ENCODE measurements at places on chromosomes 7 and 10. TPM values are rescaled to one million over a fixed set of nuclear protein-coding genes. Genes with fewer than 3 reads are reported as not detected.

Gene CDHR3
- total RNA-seq, result 13.9 TPM

Gene TBXAS1
- total RNA-seq, result 19.6 TPM

DNA sequence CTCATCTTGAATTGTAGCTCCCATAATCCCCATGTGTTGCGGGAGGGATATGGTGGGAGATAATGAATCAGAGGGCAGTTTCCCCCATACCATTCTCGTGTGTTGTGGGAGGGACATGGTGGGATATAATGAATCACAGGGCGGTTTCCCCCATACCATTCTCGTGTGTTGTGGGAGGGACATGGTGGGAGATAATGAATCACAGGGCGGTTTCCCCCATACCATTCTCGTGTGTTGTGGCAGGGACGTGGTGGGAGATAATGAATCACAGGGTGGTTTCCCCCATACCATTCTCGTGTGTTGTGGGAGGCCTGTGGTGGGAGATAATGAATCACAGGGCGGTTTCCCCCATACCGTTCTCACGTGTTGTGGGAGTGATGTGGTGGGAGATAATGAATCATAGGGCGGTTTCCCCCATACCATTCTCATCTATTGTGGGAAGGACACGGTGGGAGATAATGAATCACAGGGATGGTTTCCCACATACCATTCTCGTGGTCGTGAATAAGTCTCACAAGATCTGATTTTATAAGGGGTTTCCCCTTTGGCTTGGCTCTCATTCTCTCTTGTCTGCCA, 271.0 kb downstream of the MAD1L1 start:
- peaks cover 2% of the 10 kb centered on the region for H3K36me3 ChIP-seq
- peaks cover 3% of the 10 kb centered on the region for H3K4me1 ChIP-seq
- H3K27me3 ChIP-seq, result no peaks in the 10 kb centered on the region
- peak; percentile 2 for DNase-seq

- peaks cover 2% of the 10 kb centered on the region for H3K36me3 ChIP-seq
- no peak for DNase-seq
- peaks cover 52% of the 10 kb centered on the region for H3K27me3 ChIP-seq
- no peak overlapping the region for H3K27ac ChIP-seq
- no peak overlapping the region for H3K4me3 ChIP-seq
- peaks cover 2% of the 10 kb centered on the region for H3K4me1 ChIP-seq
These were observed 3.1 kb upstream of the RBP4 start for GRCh38 chr10:93604146-93604545.

DNA sequence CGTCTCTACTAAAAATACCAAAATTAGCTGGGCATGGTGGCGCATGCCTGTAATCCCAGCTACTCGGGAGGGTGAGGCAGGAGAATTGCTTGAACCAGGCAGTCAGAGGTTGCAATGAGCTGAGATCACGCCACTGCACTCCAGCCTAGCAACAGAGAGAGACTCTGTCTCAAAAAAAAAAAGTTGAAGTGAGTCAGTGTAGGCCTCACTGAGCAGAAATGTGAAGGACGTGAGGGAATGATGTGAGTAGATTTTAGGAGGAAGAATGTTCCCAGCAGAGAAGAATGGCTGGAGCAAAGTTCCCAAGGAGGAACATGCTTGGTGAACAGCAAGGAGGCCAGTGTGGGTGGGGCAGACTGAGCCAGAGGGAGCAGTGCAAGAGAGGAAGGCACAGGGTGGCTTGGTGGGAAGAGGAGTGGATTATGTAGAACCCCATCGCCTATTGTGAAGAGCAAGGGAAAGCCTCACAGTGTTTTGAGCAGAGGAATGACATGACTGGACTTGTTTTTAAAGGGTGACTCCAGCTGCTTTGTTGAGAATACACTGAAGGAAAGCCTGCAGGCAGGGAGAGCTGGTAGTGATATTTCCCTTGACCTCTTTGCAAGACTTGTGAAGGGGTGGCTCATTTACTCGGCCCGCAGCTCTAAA, 708.7 kb downstream of the SUGCT start:
- H3K27me3 ChIP-seq, result no peaks in the 10 kb centered on the region
- no peak overlapping the region for H3K4me3 ChIP-seq
- no peaks in the 10 kb centered on the region for H3K36me3 ChIP-seq
- DNase-seq, result no peak
- no peaks in the 10 kb centered on the region for H3K4me1 ChIP-seq

DNA sequence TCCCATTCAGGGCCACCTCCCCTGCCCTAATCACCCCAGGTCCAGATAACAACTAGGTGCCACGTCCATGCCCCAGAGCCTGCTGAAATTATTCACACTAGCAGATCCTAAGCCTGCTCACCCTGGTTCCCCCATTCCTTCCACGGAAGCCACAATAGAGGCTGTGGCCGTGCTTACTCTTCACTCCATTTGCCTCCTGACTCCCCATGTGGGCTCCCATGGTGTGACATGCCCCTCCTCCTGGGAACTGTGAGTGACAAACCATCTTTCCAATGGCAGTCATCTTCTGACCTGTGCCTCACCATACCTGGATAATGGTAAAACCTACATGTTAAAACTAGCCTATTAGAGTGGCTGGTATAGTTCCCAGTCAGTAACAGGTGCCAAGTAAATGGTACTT, 216.2 kb upstream of the PRKCQ start:
- peaks cover 2% of the 10 kb centered on the region for H3K36me3 ChIP-seq
- H3K27ac ChIP-seq, result no peak overlapping the region
- no peak overlapping the region for H3K4me3 ChIP-seq
- H3K27me3 ChIP-seq, result peaks cover 26% of the 10 kb centered on the region
- no peaks in the 10 kb centered on the region for H3K4me1 ChIP-seq

- H3K27ac ChIP-seq, result no peak overlapping the region
- DNase-seq, result no peak
- H3K36me3 ChIP-seq, result no peaks in the 10 kb centered on the region
- peaks cover 5% of the 10 kb centered on the region for H3K4me1 ChIP-seq
- H3K27me3 ChIP-seq, result peaks cover 40% of the 10 kb centered on the region
These were observed 214.4 kb downstream of the CCSER2 start for GRCh38 chr10:84542522-84543490.

GRCh38 chr10:68598978-68599770, 39.0 kb downstream of the TET1 start:
- no peak for DNase-seq
- peaks cover 24% of the 10 kb centered on the region for H3K4me1 ChIP-seq
- H3K27ac ChIP-seq, result no peak overlapping the region
- no peaks in the 10 kb centered on the region for H3K27me3 ChIP-seq

Measured in T-helper 17 cell (primary cell).